ENCODE measurements at places on chromosomes 5 and 9.
A peak's percentile ranks its signal among the peaks of the same experiment; 100 is the strongest.

DNA sequence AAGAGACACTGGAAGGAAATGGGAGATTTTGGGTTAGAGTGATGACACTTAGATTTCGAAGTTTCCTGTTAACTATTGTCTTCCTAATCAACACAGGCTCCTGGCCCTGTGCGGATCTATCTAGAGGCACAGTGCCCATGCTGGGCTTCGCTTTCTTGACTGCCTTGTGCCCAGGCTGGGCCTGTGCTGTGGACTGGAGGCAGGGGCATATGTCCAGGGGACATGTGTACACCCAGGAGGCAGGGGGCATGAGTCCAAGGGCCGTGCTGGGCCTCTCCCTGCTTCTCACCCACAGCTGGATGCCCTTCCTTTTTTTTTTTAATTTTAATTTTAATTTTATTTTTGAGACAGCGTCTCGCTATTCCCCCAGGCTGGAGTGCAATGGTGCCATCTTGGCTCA, 37.6 kb downstream of the EHMT1 start:
- no peak for DNase-seq

DNA sequence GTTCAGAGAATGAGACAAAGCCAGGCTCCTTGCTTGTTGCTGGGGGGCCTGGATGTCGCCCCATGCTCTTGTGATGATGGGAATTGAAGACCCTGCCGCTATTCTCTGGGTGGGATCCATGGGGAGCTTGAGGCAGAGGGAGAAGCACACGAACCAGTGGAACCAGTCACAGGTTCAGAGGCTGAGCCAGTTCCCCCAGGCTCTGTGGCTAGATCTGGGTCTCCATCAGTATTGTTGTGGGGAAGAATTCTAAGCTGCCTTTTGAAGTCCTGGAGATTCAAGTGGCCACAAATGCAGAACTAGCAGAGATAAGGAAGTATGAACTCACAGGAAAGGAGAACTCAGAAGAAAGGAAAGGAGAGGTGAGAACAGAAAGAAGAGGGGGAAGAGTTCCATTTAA, 219.4 kb downstream of the MSX2 start:
- no peak for DNase-seq

GRCh38 chr5:146877783-146878475, 628 bp downstream of the PPP2R2B start:
- DNase-seq, result peak; percentile 16

- no peak for DNase-seq
Observed at GRCh38 chr9:129560881-129561306, 60.0 kb downstream of the C9orf50 start.

DNA sequence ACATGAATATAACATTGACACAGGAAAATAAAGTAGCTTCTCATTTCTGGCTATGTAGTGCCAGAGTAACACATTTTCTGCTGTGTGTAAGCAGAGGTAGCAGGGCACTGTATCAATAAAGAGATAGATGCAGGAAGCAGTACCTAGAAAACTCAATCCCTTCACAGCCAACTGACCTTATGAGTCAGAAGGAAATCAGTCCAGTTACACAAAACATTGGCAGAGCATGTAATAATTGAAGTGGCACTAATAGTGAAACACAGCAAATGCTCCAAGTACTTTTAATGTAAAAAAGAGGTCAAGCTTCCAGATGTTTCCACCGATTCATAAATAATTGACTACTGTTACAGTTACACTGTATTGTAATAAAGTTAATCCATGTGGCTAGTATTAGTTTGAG, 706.6 kb downstream of the EFNA5 start:
- DNase-seq, result no peak
